ENCODE measurements at places on chromosomes 4 and X.
A peak's percentile ranks its signal among the peaks of the same experiment; 100 is the strongest.

- no peak for DNase-seq
Observed at GRCh38 chr4:1250921-1251772, 2.2 kb upstream of the CTBP1 start.

- peak; percentile 23 for DNase-seq
Observed at GRCh38 chr4:147019091-147019490, 73.4 kb upstream of the TTC29 start.

GRCh38 chr4:135050086-135050717 lies 848.6 kb upstream of the PABPC4L start:
- DNase-seq: no peak

DNA sequence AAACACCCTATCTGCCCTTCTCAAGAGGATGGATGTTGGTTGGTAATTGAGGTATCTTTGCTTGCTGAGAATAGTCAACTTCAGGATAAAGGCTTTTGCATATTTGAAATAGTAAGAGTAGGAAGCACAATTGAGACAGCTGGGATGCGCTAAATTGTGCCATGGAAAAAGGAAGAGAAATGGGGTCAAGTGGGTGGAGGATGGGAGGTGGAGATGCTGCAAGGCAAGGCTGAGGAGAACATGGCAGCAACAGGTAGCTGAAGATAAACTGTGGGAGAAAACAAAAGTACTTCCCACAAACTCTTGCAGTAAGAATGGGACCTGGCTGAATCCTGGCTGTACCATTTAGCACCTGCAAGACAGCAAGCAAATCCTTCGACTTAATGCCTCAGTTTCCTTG lies 13.9 kb upstream of the CDS1 start:
- DNase-seq: no peak

DNA sequence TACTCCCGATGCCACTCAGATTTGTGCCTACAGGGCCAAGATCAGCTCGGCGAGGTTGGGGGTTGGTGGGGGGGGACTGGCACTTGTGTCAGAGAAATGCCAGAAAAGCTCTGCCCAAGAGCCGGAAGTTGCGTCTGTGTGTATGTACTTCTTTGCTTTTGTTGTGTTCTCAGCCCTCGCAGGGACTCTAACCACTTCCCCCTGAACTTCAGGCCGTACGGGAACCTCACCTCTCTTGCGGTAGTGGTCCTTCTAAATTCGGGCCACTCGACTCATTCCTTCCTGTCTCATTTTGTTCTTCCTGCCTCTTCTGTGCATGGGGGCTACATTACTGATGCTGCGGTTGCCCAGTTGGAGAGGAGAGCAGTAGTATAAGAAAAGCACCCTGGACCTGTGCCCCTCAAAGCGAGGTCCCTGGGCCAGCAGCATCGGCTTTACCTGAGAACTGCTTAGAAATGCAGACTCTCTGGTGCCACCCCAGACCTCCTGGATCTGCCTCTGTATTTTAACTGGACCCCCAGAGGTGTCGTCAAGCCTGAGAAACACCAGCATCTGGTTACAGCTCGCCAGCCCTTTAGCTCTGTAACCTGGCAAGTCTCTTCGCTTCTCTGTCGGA lies 146.3 kb upstream of the RPS6KA3 start:
- DNase-seq: peak; percentile 11

GRCh38 chr4:182294451-182294850 lies 51.2 kb downstream of the TENM3 start:
- DNase-seq: no peak

DNA sequence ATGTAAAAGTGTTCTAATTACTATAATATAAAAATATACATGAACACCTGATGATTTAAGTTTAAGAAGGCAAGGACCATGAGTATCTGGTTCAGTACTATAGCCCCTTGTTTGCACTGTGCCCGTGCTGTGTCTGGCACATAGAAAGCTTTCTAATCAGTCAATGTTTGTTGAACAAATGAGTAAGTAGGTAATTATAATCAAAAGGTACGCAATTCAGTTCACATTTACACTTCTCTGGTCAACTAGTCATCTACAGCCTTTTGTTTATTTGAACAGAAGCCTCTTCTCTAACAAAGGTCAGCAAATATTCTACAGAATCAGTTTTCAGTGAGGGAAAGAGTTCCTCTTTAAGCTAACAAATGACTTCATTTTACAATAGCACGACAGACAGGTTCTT lies 523.3 kb downstream of the SMARCA1 start:
- DNase-seq: no peak

DNA sequence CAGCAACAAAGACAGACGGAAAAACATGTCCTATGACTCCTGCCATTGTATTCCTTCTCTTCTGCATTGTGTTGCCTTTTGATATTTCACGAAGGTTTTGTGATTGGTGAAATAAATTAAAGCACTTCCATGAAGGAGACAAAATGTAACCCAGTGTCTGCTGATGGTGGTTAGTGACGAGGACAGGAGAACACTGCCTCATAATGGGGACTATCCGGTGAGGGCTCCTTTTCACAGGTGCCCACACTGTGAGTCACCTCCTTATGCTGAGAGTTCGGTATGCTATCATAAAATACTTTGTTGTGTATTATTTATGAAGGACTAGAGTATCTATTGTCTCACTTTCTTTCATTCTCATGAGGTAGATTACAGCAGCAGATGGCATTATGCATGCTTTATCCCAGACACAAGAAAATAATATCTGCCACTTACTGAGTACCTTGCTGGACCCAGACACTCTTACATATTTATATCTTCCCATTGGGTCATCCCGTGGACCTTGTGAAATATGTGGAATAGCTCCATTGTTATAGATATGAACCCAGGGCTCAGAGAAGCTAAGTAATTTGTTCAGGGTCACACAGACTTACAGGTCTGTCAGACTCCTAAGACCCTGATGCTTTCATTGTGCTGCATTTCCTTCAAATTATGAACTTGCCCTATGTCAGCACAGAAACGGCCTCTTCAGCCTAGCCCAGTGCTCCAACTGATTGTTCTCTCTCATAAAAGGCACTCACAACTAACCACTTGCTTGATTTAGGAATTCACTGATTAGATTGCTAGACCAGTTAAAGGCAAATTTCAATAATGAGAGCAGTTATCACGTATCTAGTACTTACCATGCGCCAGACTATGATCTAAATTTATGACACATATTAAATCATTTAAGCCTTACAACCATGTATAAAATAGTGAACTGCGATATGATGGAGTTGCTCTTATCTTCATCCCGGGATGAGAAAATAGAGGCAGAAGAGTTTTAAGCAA lies 31.2 kb downstream of the PLS3 start:
- DNase-seq: no peak

- no peak for DNase-seq
Observed at GRCh38 chr4:145492376-145492775, 10.7 kb downstream of the SMAD1 start.

DNA sequence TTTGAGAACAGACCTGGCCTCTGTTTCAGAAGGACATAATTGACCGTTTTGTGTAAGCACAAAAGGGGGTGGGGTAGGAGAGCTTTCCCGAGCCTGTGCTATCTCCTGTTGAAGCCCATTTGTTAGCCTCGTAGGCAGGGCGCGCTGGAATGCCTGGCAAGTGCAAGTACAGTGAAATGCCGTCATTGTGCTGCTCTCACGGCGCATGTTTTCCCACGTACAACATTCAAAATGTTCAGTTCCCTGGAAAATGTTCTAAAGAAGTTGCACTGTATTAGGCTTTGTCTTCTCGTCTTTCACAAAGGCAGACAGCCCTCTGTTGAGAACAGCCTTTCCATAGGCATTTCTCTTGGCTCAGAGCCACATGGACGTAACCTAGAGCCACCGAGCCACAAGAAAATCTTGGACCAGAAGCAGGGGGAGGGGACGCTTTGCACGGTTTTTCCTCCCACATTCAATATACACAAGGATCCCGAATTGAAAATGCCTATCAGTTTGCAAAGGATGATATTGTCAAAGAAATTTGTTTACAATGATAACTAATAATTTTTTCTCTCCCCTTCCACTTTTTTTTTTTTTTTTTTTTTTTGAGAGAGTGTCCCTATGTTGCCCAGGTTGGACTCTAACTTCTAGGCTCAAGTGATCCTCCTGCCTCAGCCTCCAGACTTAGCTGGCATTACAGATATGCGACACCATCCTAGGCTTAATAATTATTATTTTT lies 54.6 kb upstream of the RAPGEF2 start:
- DNase-seq: peak; percentile 19

DNA sequence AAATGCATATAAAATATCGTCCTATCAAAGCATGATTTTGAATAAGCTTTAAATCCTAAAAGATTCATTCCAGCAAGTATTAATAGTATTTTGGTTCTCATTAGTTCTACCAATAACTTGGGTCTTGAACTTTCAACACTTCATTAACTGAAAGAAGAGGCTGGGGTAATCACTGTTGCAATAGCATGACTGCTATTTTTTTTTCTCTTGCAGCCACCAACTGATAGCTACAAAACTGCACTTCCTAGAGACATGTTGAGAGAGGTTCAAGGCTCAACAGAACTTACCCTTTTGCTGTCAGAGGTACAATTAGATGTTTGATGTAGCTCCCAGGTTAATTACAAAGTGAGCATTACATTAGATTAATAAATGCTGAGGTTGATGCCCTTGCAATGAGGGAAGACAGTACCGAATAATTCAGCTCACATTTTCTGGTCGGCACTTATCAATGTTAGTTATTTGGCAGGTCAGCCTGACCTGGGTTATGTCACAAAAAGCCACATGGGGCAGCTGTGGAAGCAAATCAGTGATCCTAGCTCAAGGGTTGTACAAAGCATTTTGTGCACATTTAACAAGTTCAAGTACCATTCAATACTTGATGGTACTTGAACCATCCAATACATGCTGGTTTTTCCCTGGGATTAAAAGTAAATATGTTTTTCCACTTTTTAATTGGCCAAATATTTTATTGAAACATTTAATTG lies 29.9 kb upstream of the TET2 start:
- DNase-seq: no peak

DNA sequence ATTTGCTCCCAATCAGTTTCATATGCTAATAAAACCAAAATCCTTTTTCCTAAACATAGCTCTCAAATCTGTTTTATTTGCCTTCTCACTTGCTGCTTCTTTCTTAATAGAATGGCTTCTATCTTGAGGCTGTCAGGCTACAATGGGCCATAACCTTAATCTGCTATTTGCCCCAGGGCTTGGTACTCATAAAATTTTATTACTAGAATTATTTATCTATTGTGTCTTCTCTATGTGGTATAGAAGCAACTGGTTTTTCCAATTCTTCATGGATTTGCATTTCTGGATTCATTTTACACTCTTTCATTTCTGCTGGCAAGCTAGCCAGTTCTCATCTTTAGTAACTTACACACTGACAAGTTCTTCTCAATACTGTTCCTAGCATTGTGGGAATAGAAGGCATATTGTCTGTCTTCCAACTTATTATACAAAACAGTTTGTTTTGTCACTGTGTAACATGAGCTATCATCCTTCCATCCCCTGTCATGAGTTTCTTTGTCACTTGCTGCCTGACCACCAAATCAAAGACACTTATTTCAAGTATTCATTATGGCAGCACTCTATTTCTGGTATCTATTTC lies 96.6 kb upstream of the KCNIP4 start:
- no peak for DNase-seq

GRCh38 chrX:112355931-112356330 lies 273.4 kb upstream of the TRPC5 start:
- DNase-seq: no peak
